A172 (cell line): ENCODE measurements at places on chromosomes 2 and 18. TPM values are rescaled to one million over a fixed set of nuclear protein-coding genes. Genes with fewer than 3 reads are reported as not detected.

FEV gene
- not detected in 2 replicates for total RNA-seq

ANKRD30BL gene
- not detected in 2 replicates for total RNA-seq

MAP3K19 gene
- total RNA-seq = not detected in 2 replicates

UGT1A8 gene
- not detected in 2 replicates for total RNA-seq

SPATA3 gene
- total RNA-seq = not detected in 2 replicates
